ENCODE measurements at places on chromosomes 12 and 14.

- no peak for DNase-seq
Measured at GRCh38 chr14:64605926-64606685, 56.3 kb downstream of the PPP1R36 start.

- DNase-seq = no peak
Measured at GRCh38 chr12:114399664-114400211, 6.2 kb downstream of the TBX5 start.

DNA sequence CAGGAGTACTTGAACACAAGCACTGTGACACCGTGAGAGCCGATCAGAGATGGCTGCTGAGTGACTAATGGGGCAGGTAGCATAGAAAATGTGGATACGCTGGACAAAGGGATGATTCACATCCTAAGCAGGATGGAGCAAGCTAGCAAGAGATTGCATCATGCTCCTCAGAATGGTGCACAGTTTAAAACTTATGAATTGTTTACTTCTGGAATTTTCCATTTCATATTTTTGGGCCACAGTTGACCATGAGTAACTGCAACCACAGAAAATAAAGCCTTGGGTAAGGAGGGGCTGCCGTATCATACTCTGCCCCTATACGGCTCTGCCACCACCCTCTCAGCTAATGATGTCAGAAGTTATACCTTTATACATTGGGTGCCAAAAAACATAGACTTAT is 23.3 kb upstream of the MARK3 start:
- DNase-seq = no peak

DNA sequence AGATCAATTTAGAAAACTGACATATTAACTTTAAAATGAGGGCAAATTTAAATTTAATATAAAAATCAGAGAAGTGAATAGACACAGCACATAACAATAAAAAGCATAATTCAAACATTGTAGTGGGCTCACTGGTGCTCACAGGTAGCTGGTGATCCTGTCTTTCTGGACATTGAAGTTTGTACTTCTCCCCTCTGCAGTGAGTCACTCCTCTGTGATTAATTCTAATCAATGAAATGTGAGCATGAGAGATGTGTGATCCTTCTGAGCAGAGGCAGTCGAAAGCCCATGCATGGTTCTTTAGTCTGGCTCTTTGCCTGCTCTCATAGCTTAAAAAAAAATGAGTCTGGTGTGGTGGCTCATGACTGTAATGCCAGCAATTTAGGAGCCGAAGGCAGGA is 59.0 kb upstream of the RERGL start:
- DNase-seq = no peak

GRCh38 chr14:104885973-104886689 is 21.1 kb downstream of the CEP170B start:
- no peak for DNase-seq

DNA sequence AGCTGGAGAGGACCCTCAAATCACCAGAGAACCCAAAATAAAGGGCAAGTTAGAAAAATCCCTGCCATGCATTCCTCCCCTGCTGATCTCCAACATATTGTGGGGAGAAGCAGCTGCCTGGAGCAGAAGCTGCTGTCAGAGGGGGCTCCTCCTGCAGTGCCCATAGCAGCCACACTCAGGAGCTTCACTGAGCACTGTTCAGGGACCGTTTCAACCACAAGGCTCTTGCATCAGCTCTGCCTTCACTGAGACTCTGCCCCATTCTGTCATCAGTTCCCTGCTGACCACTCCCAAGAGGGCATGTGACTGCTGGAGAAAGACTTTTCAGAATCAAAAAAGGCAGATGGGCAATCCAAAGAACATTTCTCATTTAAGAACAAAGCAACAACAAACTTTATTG is 392.7 kb downstream of the GALC start:
- no peak for DNase-seq

- DNase-seq = no peak
Measured at GRCh38 chr12:96177013-96177412, 17.2 kb upstream of the ELK3 start.

GRCh38 chr14:33475623-33476022 is 475.3 kb downstream of the EGLN3 start:
- DNase-seq = peak; percentile 65

DNA sequence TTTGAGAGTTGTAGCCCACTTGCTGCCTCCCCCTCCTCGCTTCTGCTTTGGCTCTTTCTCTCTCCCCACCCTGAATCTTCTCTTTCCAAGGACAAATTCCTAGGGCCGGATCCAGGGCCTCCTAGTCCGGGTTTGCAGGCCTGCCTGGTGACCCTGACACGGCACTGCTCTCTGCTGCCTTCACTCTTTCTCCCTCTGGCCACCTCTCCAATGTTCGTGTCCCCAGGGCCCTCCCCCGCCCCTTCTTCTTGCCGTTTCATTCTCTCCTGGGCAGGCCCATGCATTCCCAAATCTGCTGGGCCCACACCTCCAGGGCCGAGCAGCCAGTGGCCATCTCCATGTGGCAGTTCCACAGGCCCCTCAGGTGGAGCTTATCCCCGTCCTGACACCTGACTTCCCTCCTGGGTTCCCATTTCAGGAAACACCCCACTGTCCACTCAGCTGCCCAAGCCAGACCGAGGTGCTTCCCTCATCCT is 34.0 kb upstream of the CORO1C start:
- no peak for DNase-seq

DNA sequence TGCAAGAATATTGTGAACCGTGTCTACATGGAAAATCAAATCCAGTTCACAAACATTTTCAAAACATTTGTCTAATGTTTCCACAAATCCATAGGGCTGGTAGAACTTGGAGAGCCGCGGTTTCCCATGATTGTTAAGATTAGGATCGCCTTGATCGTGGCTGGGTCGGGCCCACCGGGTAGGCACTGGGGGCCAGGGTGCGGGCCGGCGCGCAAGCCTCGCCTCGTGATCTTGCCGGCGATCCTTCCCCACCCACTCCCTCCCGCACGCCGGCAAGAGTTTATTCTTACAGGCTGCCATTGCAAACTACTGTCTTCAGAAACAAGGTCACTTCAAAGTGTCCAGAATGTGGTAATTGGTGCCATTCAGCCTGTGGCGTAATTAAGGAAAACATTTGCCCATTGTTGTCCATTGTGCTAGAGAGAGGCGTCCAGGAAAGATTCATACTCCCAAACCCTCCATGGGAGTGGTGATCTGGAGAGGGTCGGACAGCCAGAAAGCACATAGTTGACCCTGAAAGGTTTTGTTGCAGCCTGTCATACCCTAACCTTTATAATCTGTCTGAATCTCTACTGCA is 95.5 kb downstream of the BORCS5 start:
- no peak for DNase-seq

GRCh38 chr12:48966177-48966895 is 5.2 kb downstream of the WNT10B start:
- DNase-seq = no peak
